Esophagus mucosa (tissue), 1 donor: ENCODE measurements at places on chromosomes 5 and 9. TPM values are rescaled to one million over a fixed set of nuclear protein-coding genes. Genes with fewer than 3 reads are reported as not detected.

CARD9 gene
- total RNA-seq = 0.80 TPM

PRR16 gene
- 0.44 TPM for total RNA-seq

PCDHA13 gene
- total RNA-seq = not detected

ADRB2 gene
- total RNA-seq = 2.8 TPM

OR1Q1 gene
- total RNA-seq = not detected
